GM04503 (cell line): ENCODE measurements at places on chromosomes 6 and 20.

DNA sequence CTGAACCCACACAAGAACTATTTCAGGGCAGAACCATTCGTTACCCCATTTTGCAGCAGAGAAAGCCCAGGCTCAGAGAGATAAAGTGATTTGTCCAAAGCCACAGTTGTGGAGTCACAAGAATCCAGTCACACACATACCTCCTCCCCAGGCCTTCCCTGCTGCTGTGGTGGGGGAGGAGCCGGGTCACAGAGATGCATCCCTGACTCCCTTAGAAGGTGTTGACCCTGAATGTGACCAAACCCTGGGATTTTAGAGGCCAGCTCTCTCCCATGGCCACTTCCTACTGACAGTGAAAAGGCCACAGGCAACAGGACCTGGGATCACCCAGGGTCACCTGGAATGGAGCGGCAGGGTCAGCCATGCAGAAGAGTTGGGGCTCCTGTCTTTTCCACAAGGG lies 48.6 kb downstream of the CHMP4B start:
- DNase-seq, result no peak

DNA sequence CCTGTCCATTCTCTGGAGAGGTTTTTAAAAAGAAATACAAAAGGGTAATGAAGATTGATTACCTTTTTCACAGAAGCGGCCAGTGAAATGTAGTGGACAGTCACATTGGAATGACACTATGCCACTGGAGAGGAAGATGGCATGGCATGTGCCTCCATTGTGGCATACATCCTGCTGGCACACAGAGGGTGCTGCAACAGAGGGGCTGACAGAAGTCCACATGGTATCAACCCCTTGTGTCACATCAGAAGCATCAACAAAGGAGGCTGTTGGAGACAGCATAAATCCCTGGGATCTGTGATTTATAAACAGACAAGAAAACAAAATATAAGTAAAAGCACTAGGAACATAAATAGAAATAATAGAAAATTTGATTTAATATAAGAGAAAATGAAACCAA lies 594.9 kb downstream of the PHF3 start:
- DNase-seq, result no peak

DNA sequence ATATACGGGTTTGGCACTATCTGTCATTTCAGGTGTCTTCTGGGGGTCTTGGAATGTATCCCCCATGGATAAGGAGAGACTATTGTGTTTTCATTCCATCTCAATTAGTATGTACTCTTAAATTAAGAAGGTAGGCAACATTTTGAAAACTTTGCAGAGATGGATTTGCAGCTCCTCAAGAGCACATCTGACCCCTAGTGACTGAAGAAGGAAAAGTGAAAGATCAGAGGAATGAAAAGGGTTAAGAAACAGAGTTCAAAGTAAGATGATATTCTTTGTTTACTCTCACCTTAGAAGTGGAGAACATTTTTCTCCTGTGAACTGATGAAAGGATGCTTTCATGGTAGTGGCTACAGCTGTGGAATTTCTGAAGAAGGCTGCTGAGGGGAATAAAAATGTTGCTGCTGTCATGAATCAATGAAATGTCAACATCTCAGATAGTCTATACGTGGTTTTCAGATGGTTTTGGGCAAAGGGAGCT lies 41.5 kb downstream of the SH3BGRL2 start:
- DNase-seq, result no peak

GRCh38 chr6:137958811-137959565 lies 91.9 kb downstream of the TNFAIP3 start:
- DNase-seq, result no peak
